ENCODE measurements at places on chromosomes 1 and 21.
A peak's percentile ranks its signal among the peaks of the same experiment; 100 is the strongest.

DNA sequence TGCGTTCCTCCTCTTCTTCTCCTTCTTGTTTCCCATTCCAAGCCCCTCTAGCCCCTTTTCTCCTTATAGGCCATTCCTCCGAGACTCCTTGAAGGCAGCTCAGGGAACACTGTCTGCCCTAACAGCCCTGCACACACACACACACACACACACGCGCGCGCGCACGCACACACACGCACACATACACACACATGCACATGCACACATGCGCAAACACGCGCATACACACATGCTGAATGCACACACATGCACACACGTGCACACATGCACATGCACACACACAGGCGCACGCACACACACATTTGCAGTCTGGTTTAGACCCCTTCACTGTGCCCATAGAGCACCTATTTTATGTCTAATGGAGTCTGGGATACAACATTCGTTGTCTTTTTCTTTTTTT is 17.8 kb upstream of the CNTN2 start:
- DNase-seq: no peak

DNA sequence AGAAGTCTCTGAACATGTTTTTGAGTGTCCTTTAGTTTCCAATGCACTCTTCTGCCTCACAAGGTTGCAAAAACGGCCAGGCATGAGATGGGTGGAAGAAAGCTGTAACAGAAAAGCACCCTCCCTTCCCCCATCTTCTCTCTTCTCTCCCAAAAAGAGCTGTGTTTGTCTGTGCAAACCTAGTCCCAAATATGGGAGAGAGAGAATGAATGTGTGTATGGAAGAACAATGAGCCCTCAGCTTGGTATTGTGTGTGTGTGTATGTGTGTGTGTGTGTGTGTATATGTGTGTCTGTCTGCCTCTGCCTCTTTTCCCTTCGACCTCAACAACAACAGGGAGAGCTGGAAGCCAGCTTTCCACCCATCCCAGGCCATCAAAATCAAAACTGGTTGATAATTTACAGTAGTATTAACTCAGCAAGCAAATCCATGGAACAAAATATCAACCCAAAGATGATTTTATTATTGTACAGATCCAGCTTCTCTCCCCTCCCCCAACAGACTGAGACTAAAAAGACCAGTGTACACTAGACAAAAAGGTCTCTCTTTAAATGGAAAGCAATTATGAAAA is 1.8 kb downstream of the RERE start:
- DNase-seq: no peak

GRCh38 chr1:35691080-35691479 is 27.6 kb downstream of the C1orf216 start:
- DNase-seq: no peak

- DNase-seq: no peak
These were observed 40.3 kb downstream of the ZZZ3 start for GRCh38 chr1:77642196-77642595.

- no peak for DNase-seq
These were observed 36.0 kb downstream of the ZNF281 start for GRCh38 chr1:200373811-200374231.

- no peak for DNase-seq
These were observed 215.4 kb downstream of the ASTN1 start for GRCh38 chr1:176949033-176949662.

GRCh38 chr1:84833194-84833593 is 59.8 kb downstream of the LPAR3 start:
- DNase-seq: no peak

DNA sequence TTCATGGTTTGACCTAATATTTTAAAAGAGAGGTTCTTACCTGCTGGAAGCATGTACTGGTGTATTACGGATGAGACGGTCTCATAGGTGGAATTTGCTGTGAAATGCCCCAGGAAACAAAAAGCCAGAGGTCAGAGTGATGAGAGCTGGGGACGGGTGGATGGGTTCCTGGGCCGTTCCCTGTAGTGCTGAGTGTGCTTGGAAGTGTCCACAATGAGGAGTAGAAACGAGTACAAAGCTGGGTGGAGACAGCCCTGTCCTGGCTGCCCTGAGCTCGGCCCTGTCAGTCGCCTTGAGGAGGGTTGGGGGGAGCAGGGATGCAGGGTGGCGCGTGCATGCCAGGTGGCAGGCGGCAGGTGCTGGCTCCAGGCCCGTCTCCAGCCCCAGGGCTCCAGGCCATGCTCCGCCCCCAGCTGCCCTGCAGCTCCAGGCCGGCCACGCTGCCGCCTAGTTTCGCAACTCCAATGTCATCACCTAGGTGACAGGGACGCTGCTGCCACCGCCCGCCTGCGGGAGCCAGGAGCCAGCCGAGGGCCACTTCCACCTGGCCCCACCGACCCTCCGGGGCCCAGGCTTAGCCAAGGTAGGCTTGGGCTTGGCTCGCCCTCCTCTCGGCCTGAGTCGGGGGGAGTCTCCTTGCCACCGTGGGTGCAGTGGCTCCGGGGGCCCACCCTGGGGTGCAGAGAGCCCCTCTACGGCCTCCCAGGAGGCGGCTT is 16.4 kb downstream of the TP73 start:
- DNase-seq: no peak

DNA sequence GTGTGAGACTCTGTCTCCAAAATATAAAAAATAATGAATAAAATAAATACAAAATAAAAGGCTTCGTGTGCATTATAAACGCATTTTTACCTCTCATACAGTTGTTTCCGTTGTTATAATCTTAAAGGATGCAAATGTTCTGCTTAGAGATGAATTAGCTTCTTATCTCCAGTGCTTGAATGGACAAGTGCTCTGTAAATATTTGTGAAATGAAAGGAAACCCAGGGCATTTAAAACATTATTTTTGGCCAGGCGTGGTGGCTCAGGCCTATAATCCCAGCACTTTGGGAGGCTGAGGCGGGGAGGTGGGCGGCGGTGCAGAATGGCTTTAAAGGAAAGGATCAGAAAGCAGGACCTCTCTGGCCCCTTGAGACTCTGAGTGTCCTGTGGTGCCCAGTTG is 94.5 kb downstream of the HUNK start:
- DNase-seq: no peak

GRCh38 chr1:16021681-16022080 is at the start of gene CLCNKA:
TSS of gene CLCNKA (plus strand) at chr1:16022036. CDS start at chr1:16022620, 584 bp downstream.
- no peak for DNase-seq

- no peak for DNase-seq
These were observed 25.8 kb upstream of the EVA1B start for GRCh38 chr1:36349241-36349671.

GRCh38 chr1:171801487-171801891 is 20.0 kb downstream of the METTL13 start:
- DNase-seq: no peak

GRCh38 chr1:44220001-44220751 is 6.9 kb downstream of the DMAP1 start:
- DNase-seq: no peak

DNA sequence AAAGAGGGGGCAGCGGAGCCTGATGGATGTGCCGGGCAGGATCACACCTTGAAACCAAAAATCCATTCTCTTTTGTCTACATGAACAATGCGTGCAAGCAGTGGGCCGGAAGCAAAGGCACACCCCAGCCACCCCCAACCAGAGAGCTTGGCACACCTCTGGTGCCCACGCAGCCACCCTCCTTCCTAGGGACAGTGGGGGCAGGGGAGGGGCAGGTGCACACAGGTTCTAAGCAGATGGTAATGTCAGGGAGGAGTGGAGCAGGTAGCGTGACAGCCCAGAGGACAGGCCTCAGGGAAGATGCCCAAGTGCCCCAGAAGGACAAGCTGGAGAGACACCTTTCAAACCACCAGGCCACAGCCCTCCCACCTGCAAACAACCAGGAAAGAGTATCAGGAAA is 36.5 kb downstream of the SYF2 start:
- no peak for DNase-seq

- peak; percentile 45 for DNase-seq
These were observed at the start of gene SH3D21 for GRCh38 chr1:36306210-36306901. TSS of gene SH3D21 (plus strand) at chr1:36306368. CDS start at chr1:36306421, 53 bp downstream.
